ENCODE measurements at places on chromosomes 4 and X. TPM values are rescaled to one million over a fixed set of nuclear protein-coding genes. Genes with fewer than 3 reads are reported as not detected.

ARMCX1 gene
- 11.5 TPM for total RNA-seq

SH3RF1 gene
- total RNA-seq, result 10.8 TPM

CACNA1F gene
- total RNA-seq, result not detected

CORIN gene
- total RNA-seq, result 1.2 TPM

PACRGL gene
- total RNA-seq, result 33.9 TPM

MAGEA11 gene
- total RNA-seq, result not detected

NLRP2B gene
- total RNA-seq, result not detected

GPAT3 gene
- 5.1 TPM for total RNA-seq

SHROOM3 gene
- total RNA-seq, result 30.4 TPM

ATP1B4 gene
- not detected for total RNA-seq

TMEM156 gene
- not detected for total RNA-seq

KCNE5 gene
- total RNA-seq, result 0.42 TPM

- no peak for DNase-seq
Measured at GRCh38 chrX:153853180-153853901, 23.0 kb upstream of the PDZD4 start.

GRCh38 chr4:88012647-88013046 is 5.2 kb downstream of the PKD2 start:
- no peak for DNase-seq

- DNase-seq, result no peak
Measured at GRCh38 chrX:100411802-100412715, 2.0 kb upstream of the PCDH19 start.

DNA sequence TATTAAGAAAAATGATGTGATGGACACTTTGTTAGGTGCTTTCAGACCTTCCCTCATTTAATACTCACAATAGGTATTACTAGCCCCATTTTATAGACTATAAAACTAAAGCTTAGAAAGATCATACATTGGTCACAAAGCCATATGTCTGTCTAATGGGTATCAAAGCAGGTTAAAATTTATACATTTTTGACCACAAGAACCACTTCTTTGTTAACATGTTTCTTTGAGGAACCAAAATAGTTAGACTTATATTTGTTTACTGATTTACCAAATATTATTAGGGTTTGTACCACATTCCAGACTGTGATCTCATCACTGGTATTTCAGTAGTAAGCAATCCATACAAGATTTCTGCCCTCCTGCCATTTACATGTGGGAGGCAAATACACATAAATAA is 363.3 kb downstream of the NAF1 start:
- no peak for DNase-seq

GRCh38 chr4:70158576-70158975 is 4.5 kb downstream of the PRR27 start:
- no peak for DNase-seq

DNA sequence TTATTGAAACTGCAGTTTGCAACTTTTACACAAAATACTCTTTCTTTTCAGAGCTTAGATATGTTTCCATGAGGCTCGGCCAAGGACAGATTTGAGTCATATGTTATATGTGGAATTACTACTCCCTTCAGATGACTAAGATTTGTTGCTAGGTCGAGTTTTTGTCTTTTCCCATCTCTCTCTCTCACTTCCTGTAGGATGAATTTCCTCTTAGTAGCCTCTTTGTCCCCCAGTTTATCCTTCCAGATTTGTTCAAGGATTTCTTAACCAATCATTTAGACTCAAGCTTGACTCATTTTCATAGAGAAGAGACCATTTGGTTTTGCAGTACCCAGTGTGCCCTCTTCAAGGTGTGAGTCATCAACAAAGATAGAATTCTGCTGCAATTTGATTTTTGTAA is 209.2 kb downstream of the GLUD2 start:
- no peak for DNase-seq

DNA sequence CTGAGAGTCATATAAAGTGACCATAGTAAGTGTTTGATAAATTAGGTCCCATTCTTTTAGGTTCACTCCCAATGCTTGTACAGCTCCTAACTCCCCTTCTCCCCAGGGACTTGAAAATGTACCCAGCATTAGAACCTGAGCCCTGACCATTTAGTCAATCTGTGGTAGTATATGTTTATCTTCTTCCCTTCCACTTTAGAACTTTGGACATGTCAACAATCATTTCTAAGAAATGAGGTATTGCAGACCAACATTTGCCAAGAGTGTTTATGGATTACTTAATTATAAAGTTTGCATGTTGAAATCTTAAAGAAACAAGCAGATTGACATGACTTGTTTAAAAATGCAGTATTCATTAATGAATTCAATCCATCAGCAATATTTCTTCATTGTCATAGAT is 26.0 kb downstream of the AFM start:
- DNase-seq, result no peak

GRCh38 chr4:18075823-18076433 is 54.4 kb upstream of the LCORL start:
- no peak for DNase-seq

DNA sequence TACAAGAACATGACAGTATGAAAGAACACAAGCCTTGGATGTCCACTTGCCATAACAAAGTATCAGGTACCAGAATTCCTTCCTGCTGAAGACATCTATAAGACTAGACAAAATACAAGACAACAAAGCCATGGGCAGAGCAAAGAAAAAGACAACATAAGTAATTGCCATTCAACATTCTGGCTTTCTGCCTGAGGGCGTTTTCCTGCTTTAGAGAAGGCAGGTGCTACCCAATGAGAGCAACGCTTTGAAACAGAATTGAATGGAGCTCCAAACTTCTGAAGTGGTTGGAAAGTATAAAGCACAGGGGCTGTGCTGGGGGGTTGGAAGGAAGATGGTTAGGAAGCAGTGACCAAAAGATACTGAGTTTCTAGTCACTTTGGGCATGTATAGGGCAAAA is 30.1 kb downstream of the PDE5A start:
- no peak for DNase-seq

- no peak for DNase-seq
Measured at GRCh38 chr4:153713866-153714646, 30.0 kb downstream of the TLR2 start.

DNA sequence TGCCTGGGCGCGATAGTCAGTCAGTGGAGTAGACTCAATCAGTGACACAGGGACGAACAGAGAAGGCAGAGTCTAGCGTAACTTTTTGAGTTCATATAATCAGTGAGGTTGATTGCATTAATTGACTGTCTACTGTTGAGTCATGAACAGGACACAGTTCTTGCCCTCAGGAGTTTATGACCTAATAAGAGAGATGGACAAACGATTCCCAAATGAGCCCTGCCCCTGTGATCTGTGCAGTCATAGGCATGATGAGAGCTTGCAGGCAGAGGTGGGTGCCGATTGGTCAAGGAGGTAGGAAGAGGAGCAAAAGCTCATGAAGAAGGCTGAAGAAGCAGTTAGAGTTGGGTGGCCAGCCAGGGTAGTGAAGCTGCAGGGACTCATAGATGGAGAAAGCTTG is 57.1 kb downstream of the ADD1 start:
- no peak for DNase-seq

DNA sequence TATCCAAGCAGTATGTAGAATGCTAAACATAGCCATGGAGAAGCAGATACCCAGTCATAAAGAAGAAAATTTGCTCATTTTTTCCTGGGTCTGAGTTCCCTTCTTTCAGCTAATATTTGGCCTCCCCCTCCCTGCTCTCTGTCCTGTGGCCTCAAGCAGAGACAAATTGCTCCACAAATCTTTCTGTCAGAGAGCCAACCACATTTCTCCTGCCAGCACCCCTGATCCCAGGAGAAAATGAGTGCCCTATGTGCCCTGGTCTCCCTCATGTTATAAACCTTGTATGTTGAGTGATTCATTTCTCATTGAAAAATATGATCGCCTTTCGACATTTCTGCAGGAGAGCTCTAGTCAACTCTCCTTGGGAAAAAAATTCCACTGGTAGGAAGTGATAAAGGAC is 82.0 kb downstream of the TMEM156 start:
- DNase-seq, result no peak

DNA sequence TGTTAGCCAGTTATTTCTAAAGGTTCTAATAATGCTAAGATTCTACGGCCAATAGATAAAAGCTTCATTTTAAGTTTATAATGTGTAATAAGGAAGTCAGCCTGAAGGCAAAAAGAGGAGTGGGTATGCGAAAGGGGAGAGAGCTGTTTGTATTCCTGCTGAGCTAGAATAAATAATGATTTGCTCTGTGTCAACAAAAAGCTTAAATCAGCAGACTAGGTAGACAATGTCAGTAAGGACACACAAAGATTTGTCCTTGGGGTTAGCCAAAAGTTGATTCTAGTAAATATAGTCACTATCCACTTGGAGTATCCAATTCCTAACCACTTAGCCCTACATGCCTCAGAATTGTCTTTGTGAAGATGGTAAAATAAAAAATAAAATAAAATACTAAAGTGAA is 90.3 kb upstream of the GRIA3 start:
- no peak for DNase-seq

DNA sequence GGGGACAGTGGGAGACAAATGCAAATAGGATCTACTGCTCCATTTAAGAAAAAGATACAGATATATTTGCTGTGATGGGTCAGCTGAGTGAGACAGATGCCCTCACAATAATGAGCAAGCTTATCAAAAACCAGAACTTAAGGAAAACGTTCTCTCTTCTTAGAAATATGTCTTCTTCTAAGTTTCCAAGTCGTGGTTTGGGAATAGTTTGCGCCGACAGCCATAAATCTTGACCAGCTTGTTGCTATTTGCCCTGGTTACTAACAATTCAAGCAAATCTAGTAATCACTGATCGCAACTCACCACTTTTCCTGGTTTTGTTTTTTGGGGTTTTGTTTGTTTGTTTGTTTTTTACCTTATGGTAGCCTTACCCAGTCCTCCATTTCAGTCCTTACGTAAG is 67.6 kb upstream of the GUCY1A1 start:
- DNase-seq, result no peak

GRCh38 chrX:147570483-147570882 is 341.2 kb upstream of the FMR1 start:
- DNase-seq, result no peak

- no peak for DNase-seq
Measured at GRCh38 chr4:31702326-31702725, 982.2 kb downstream of the PCDH7 start.

DNA sequence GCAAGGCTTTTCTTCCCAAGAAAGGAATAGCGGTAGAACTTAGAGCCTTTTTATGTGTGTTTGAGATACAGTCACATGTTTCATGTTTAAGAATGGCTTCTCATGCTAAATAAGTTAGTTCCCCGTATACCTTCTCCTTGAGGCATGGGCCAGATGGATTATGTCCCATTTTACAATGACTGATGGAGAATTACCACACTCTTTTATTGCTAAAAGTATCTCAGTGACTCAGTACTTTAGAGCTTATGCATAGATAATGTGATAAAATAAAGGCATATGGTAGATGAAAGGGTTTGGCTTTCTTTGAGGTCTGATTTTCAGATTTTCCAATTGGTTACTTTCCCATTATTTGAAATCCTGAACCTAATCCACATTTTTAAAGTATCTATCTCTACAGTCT is 121.8 kb upstream of the BMPR1B start:
- DNase-seq, result no peak

GRCh38 chrX:134572816-134573682 is 85.2 kb downstream of the PLAC1 start:
- no peak for DNase-seq

- DNase-seq, result no peak
Measured at GRCh38 chr4:184433258-184433892, 41.0 kb downstream of the IRF2 start.

GRCh38 chrX:132292793-132293192 is 73.5 kb upstream of the RAP2C start:
- no peak for DNase-seq

DNA sequence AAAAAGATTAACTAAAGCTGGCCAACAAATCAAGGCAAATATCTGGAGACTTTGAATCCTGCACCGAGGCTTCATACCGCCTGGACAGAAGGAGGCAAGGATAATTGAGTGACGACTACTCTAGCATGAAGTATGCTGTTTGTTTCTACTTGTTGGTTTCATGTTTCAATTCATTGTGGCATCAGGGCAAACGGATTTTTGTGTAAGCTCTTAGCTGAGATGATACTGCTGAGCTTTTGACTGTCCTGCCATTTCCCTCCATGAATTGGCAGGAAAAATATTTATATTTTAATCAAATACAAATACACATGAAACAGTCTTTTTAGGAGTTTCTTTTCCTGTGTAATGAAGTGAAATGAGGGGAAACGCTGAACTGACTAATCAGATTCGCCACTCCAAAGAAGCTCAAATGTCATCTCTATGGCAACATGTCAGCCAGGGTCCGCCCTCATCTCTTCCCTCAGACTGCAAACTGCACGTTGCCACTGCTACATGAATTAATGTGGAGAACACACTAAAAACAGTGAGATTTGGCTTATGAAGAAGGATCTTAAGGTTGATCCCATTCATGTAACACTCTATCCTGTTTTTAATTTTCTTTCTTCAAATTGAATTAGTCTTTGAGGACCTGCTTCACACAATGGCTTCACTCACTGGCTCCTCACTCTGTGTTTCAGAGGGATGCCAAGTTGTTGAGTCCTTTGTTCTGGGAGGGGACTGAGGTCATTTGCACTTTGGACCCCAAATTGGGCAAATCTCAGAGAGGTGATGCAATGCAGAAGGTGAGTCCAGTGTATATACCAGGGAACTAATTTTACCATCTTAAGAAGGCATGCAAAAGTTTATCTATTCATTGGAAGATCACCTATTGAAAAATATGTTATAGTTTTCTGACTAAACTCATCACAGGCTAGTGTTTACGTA is 149.6 kb upstream of the MID1 start:
- no peak for DNase-seq

DNA sequence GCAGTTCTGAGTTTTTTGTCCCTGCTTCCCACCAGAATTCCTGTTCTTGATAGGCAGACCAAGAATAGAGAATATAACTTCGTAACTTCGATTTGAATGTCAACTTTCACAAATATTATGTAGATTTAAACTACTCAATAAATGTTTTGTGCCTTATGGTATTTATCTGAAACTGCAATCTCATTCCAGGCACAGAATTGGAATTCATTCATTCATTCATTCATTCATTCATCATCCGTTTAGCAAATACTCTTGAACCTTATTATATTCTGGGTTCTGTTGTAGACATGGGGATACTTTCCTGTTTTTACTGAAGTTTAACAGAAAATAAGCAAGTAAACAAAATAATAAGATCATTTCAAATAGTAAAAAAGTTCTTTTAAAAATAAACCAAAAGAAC is 324.4 kb downstream of the UNC5C start:
- no peak for DNase-seq

DNA sequence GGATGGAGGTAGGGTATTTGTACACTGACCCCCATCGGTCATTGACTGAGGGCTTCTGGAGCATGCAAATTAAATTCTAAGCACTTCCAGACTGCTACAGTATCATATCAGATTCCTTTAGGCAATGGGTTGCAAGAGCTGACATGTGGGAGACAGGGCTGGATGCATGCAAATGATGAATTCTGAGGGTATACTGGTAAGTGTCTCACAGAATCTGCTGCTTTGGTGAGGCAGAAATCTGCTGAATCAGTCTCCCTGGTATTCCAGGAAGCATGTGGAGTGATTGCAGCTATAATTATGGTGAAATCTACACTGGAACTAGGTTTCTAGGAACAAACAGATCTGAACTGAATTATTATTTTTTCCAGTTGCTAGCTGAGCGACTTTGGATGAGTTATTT is 684.9 kb upstream of the MAGEB2 start:
- no peak for DNase-seq

Data from suprapubic skin (tissue), 4 donors.